ENCODE measurements at places on chromosomes 13 and 19. TPM values are rescaled to one million over a fixed set of nuclear protein-coding genes. Genes with fewer than 3 reads are reported as not detected.
A peak's percentile ranks its signal among the peaks of the same experiment; 100 is the strongest.

DNA sequence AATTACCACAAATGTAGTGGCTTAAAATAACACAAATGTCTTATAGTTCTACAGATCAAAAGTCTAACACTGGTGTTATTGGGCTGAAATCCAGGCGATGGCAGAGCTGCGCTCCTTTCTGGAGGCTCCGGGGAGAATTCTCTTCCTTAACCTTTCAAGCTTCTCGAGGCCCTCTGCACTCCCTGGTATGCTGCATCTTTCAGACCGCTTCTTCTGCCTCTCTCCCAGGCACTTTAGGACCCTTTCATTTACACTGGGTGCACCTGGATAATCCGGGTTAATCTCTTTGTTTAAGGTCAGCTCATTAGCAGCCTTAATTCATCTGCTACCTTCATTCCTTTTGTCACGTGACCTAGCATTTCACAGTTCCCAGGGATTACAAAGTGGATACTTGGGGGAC lies 211.3 kb upstream of the RFC3 start:
- DNase-seq: no peak
- H3K36me3 ChIP-seq: no peaks in the 10 kb centered on the region
- H3K4me1 ChIP-seq: no peaks in the 10 kb centered on the region
- H3K27me3 ChIP-seq: no peaks in the 10 kb centered on the region
- no peak overlapping the region for H3K27ac ChIP-seq
- H3K4me3 ChIP-seq: no peak overlapping the region

GRCh38 chr19:40006273-40006691 lies 9.4 kb downstream of the ZNF546 start:
- DNase-seq: no peak
- no peaks in the 10 kb centered on the region for H3K4me1 ChIP-seq
- H3K36me3 ChIP-seq: no peaks in the 10 kb centered on the region
- H3K4me3 ChIP-seq: no peak overlapping the region
- H3K27ac ChIP-seq: no peak overlapping the region
- no peaks in the 10 kb centered on the region for H3K27me3 ChIP-seq

GRCh38 chr13:41053384-41053826 lies 7.9 kb upstream of the WBP4 start:
- no peaks in the 10 kb centered on the region for H3K27me3 ChIP-seq
- DNase-seq: no peak
- no peaks in the 10 kb centered on the region for H3K36me3 ChIP-seq
- peaks cover 6% of the 10 kb centered on the region for H3K4me1 ChIP-seq

DNA sequence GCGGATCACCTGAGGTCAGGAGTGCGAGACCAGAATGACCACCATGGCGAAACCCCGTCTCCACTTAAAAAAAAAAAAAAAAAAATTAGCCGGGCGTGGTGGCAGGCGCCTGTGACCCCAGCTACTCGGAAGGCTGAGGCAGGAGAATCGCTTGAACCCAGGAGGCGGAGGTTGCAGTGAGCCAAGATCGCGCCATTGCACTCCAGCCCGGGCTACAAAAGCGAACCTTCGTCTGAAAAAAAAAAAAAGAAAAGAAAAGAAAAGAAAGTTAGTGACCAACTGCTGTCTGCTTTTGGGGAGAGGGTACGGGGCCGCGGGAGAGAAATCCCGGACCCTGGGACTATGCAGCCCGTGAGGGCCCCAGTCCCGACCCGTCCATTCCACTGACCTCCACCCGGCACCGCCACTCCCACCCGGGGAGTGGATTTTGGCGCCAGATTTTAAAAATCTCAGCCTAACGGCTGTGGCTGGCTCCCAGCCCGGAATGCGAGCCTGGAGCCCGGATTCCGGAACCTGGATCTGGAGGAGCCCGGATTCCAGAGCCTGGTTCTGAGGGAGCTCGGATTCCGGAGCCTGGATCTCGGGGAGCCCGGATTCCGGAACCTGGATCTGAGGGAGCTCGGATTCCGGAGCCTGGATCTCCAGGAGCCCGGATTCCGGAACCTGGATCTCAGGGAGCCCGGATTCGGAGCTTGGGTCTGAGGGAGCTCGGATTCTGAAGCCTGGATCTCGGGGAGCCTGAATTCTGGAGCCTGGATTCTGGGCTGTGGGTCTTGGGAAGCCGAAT lies 6.1 kb upstream of the LMNB2 start:
- peak overlapping the region; percentile 61 for H3K27ac ChIP-seq
- no peaks in the 10 kb centered on the region for H3K27me3 ChIP-seq
- H3K36me3 ChIP-seq: no peaks in the 10 kb centered on the region

- no peaks in the 10 kb centered on the region for H3K4me1 ChIP-seq
- peak overlapping the region; percentile 74 for H3K27ac ChIP-seq
- H3K4me3 ChIP-seq: peak overlapping the region; percentile 37
- peaks cover 5% of the 10 kb centered on the region for H3K27me3 ChIP-seq
- DNase-seq: peak; percentile 94
These were observed 2.6 kb upstream of the WIZ start for GRCh38 chr19:15452111-15453047.

DNA sequence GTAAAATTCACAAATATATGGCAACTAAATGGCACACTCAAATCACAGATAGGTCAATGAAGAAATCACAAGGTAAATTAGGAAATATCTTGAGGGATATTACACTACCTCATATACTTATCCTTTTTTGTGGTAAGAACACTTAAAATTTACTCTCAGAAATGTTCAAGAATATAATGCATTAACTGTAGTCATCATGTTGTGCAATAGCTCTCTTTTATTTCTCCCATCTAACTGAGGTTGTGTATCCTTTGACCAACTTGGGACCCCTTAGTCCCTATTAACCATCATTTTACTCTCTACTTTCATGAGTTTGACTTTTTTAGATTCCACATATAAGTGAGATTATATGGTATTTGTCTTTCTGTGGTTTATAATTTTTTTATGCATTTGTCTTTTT lies 52.6 kb downstream of the WTIP start:
- no peaks in the 10 kb centered on the region for H3K36me3 ChIP-seq
- no peaks in the 10 kb centered on the region for H3K4me1 ChIP-seq
- no peak for DNase-seq
- H3K4me3 ChIP-seq: no peak overlapping the region

GRCh38 chr13:50195045-50195444 lies 179.8 kb downstream of the KCNRG start:
- H3K4me1 ChIP-seq: no peaks in the 10 kb centered on the region
- no peaks in the 10 kb centered on the region for H3K36me3 ChIP-seq
- no peak for DNase-seq
- H3K27me3 ChIP-seq: no peaks in the 10 kb centered on the region

DNA sequence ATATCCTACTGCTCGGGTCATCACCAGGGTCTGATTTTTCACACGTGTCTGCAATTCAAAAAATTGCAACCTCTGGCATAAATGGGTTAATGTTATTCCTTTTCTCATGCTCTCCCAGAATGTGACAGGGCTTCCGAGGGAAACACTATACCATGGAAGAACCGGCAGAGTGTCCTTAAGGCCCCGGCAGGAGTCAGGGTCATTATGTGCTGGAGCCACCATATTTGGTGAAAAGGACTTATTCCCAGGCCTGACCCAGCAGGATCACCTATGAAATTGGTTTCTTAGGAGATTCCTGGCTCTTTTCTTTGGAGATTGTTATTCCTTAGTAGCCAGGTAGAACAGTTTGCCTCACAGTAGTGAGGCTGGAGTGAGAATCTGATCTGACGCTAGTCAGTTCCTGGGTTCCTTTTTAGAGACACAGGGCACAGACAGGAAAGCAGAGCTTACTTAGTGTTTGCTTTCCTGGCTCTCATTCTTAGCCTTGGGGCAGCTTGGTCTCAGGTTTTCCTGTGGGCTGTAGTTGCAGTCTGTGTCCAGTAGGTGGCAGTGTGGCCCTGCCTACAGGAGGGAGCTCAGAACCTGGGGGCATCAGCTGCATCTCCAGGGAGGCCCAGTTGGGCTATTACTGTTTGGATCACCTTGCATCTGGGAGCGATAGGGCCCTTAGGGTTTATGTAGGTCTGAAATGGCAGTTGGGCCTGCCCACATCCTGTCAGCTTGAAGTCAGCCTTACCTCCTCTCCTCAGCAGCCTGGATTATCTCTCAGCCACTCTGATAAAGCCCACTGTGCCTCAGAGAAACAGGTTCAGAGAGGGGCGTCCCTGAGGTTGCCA lies 12.4 kb downstream of the SNRNP70 start:
- no peaks in the 10 kb centered on the region for H3K4me1 ChIP-seq
- no peak overlapping the region for H3K4me3 ChIP-seq
- no peak overlapping the region for H3K27ac ChIP-seq

DNA sequence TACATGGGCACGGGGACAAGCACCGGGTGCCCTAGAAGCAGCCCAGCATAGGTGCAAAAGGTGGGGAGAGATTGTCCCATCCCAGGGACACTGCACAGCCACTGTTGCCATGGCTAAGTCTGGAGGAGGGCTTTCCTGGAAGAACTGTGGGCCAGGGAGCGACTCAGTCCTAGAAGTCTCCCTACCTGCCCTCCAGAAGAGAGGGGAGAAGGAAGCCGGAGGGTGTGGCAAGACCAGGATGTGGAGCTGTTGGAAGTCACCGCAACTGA lies 2.3 kb upstream of the FBN3 start:
- H3K27ac ChIP-seq: no peak overlapping the region
- peaks cover 20% of the 10 kb centered on the region for H3K27me3 ChIP-seq
- no peak overlapping the region for H3K4me3 ChIP-seq
- H3K4me1 ChIP-seq: peaks cover 12% of the 10 kb centered on the region
- no peaks in the 10 kb centered on the region for H3K36me3 ChIP-seq

- H3K4me3 ChIP-seq: no peak overlapping the region
- no peaks in the 10 kb centered on the region for H3K36me3 ChIP-seq
- H3K4me1 ChIP-seq: no peaks in the 10 kb centered on the region
- no peaks in the 10 kb centered on the region for H3K27me3 ChIP-seq
- no peak for DNase-seq
These were observed 169.3 kb downstream of the DCT start for GRCh38 chr13:94309997-94310855.

- H3K4me3 ChIP-seq: no peak overlapping the region
- DNase-seq: no peak
- no peaks in the 10 kb centered on the region for H3K36me3 ChIP-seq
- no peak overlapping the region for H3K27ac ChIP-seq
These were observed 8.5 kb upstream of the SYT5 start for GRCh38 chr19:55188625-55189024.

GRCh38 chr13:79631051-79631659 lies 150.2 kb downstream of the NDFIP2 start:
- DNase-seq: no peak
- no peaks in the 10 kb centered on the region for H3K36me3 ChIP-seq
- no peaks in the 10 kb centered on the region for H3K4me1 ChIP-seq
- no peak overlapping the region for H3K4me3 ChIP-seq
- no peaks in the 10 kb centered on the region for H3K27me3 ChIP-seq

DNA sequence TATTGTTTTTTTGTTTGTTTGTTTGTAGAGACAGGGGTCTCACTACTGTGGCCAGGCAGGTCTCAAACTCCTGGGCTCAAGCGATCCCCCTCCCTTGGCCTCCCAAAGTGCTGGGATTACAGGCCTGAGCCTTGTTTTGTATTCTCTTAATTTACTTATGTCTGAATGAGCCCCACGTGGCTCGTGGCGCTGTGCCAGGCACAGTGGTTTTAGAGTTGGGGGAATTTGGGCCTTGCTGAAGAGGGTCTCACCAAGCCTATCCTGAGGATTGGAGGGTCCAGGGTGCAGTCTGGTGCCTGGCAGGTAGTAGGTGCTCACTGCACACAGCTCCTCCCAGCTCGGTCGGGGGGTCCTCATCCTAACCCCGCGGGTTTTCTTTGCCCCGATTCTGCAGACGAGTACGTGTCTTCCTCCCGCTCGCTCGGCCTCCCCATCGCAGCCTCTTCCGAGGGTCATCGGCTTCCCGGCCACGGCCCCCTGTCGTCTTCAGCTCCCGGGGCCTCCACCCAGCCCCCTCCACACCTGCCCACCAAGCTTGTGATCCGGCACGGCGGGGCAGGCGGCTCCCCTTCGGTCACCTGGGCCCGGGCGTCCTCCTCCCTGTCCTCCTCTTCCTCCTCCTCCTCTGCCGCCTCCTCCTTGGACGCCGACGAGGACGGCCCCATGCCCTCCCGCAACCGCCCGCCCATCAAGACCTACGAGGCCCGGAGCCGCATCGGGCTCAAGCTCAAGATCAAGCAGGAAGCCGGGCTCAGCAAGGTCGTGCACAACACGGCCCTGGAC lies 12.1 kb upstream of the EHD2 start:
- no peak for DNase-seq
- no peaks in the 10 kb centered on the region for H3K4me1 ChIP-seq
- no peak overlapping the region for H3K4me3 ChIP-seq
- H3K27ac ChIP-seq: no peak overlapping the region
- H3K36me3 ChIP-seq: no peaks in the 10 kb centered on the region

GRCh38 chr13:106619688-106620555 lies 52.0 kb upstream of the ARGLU1 start:
- no peak overlapping the region for H3K27ac ChIP-seq
- peak; percentile 33 for DNase-seq
- no peaks in the 10 kb centered on the region for H3K27me3 ChIP-seq
- H3K36me3 ChIP-seq: no peaks in the 10 kb centered on the region

DNA sequence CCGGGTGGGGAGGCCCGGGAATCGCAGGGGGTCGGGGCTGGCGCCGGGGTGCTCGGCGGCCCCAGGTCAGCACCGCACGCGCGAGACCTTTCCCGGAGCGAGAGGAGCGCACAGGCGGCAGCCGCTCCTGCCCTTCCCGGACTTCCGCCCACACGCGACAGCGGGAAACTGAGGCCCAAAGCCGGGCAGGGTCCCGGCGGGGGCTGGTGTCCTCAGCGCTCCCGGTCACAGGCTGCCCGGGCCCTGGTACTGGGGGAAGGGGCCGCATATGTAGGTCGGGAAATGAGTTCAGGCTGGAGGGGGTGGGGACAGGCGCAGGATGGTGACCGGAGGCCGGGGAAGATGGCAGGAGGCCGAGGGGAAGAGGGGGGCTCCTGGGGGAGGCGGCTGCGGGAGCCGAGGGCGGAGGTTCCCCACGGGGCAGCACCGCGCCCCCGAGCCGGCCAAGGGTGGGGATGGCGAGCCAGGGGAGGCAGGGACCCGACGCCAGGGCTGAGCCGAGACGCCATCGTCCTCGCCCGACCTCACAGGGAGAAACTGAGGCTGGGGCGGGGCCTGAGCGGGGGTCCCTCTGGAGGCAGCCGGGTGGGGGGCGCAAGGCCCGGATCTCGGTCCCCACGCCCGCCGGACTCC lies 662 bp downstream of the CBARP start:
- no peaks in the 10 kb centered on the region for H3K4me1 ChIP-seq
- no peaks in the 10 kb centered on the region for H3K36me3 ChIP-seq
- H3K27ac ChIP-seq: peak overlapping the region; percentile 97

DNA sequence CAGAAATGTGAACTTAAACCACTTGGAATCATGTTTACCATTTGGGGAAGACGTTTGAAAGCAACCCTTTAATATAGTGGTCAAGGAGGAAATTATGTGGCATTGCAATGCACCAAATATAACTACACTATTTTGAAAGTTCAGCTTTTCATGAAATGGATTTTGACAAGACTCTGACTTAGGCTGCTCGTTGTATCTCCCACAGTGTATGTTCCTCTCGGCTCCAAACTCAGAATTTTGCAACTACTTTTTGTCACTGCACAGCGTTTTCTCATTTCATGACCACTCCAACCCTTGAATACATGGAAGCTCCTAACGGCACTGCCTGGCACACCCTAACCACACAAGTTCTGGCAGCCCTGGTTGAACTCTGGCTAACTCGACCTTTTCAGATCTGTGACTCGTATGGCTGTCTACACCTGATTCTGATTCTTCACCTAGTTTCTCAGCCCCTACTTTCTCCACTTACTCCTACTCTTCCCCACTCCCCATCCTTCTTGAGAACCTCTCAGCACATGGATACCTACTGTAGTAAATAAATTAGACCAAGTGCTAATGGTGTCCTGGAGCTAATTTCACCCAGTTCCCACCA lies 7.0 kb upstream of the POMP start:
- H3K4me3 ChIP-seq: no peak overlapping the region
- no peaks in the 10 kb centered on the region for H3K27me3 ChIP-seq
- H3K27ac ChIP-seq: no peak overlapping the region
- no peak for DNase-seq
- no peaks in the 10 kb centered on the region for H3K36me3 ChIP-seq
- no peaks in the 10 kb centered on the region for H3K4me1 ChIP-seq

The LSM4 gene
- total RNA-seq: 8.8 TPM

The CYP2F1 gene
- not detected for total RNA-seq

The DNAJC3 gene
- 52.1 TPM for total RNA-seq

The ELF1 gene
- 61.5 TPM for total RNA-seq

The F2RL3 gene
- 8.2 TPM for total RNA-seq

Data from uterus (tissue), 4 donors.